WTC11 (cell line): ENCODE measurements at places on chromosomes 2 and 18.

DNA sequence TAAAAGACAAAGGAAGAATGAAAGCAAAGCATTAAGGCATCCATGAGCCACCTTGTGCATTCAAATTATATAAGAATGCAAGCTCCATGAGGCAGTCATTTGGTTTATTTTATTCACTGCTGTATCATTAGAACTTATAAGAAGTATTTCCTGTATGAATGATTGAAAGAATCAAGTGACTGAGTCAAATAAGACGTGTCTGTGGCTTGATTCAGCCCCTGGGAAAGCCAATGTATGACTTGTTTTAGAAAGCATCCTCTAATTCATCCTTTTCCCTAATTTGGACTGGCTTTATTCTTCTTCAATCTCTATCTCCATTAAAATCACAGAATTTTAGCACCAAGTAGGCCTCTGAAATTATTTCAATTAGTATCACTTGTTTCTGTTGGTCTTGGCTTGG, 461.1 kb downstream of the LPIN1 start:
- no peak for DNase-seq

GRCh38 chr2:50584185-50584584, 447.7 kb downstream of the NRXN1 start:
- no peak for DNase-seq

DNA sequence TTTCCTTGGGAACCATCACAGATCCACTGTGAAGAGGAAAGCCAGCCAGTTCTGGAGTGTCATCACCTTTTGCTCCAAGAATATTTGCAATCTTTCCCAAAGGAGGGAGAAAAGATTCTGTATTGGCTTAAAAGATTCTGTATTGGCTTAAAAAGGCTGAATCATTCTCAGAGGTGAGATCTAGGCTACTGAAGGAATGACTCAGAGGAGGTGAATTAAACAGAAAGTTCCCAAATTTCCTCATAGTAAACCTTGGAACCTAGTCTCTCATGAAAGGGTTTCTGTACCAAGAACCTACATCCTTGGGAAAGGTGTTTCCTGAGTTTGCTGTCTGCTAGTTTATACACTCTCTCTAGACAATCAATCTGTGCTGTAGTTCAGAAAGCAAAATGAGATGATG, 34.1 kb upstream of the GRB14 start:
- DNase-seq: no peak

DNA sequence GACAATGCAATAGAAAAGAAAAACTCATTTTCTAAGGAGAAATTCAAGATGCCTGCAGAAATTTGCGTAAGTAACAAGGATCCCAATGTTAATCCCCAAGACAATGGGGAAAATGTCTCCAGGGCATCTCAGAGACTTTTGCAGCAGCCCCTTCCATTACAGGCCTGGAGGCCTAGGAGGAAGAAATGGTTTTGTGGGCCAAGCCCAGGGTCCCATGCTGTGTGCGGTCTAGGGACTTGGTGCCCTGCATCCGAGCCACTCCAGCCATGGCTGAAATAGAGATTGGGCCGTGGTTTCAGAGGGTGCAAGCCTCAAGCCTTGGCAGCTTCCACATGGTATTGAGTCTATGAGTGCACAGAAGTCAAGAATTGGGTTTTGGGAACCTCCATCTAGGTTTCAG, 103.9 kb upstream of the ACVR1 start:
- no peak for DNase-seq

- DNase-seq: no peak
These were observed 33.6 kb downstream of the CYP26B1 start for GRCh38 chr2:72113847-72114692.

GRCh38 chr2:184041077-184041476, 557.3 kb upstream of the ZNF804A start:
- no peak for DNase-seq

- no peak for DNase-seq
These were observed 90.1 kb downstream of the LBH start for GRCh38 chr2:30321466-30321865.

DNA sequence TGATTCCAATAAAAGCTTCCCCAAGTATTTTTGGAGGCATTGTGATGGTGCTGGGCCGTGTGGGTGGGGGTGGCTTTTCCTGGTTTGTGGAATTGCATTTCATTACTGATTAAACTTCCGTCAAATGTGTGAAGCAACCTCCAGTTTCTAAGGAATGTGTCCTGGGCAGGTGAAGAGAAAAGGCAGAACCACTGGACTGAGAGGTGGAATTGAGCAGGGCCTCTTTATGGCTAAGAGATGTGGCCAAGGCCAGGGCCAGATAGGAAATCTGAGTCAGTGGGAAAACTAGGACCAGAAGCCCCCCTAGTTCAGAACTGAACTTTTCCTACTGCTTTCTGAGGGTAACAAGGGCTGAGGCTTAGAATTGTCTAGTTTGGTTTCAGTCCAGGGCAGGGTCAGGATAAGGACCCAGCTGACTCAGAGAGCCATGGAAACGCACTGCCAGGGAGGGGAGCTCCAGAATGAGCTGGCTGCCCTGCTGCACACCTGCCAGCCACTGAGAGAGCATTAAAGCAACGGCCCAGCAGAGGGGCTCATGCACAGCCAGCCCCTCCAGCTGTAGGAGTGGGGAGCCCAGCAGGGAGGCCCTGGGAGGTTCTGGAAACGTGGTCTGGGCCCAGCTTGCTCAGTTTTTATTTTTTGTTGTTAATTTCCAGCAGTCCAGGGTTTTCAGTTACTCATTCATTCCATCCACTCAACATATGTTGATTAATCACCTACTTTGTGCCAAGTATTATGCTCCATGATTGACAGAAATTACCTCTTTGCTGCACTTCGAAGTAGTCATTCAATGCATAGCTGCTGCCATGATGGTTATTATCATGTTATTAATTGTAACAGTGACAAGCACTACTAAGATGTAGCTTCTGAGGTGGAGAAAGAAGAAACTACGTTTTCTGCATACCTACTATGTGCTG, 156.1 kb downstream of the MSH2 start:
- DNase-seq: no peak
